ENCODE measurements at places on chromosomes 7 and 10. TPM values are rescaled to one million over a fixed set of nuclear protein-coding genes. Genes with fewer than 3 reads are reported as not detected.

GRCh38 chr10:6513476-6513875, 66.6 kb downstream of the PRKCQ start:
- DNase-seq = no peak

GRCh38 chr7:104453190-104453589, 124.8 kb downstream of the LHFPL3 start:
- no peak for DNase-seq

GRCh38 chr7:106313456-106313901, 28.7 kb upstream of the NAMPT start:
- no peak for DNase-seq

GRCh38 chr10:31143331-31143935, 111.8 kb upstream of the ZNF438 start:
- DNase-seq = no peak

- DNase-seq = no peak
Measured at GRCh38 chr10:89078724-89079672, 88.4 kb downstream of the FAS start.

DNA sequence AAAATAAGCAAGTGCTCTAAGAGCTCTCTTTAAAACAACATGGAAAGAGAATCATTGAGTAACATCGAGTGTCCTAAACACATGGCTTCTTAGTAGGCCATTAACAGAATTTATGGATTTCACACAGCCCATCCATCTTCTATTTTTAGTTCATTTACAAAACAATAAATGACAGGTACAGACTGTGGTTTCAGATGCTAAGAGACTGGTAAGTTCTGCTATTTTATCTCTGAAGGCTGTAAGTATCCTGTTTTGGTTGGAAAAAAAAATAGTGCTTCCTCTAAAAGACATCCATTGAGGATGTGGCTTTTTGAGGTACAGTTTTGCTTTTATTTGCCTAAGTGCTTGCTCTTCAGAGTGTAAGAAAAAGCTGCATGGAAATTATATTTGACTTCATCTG, 27.4 kb upstream of the GNAI1 start:
- DNase-seq = no peak

- no peak for DNase-seq
Measured at GRCh38 chr10:69449841-69450240, 1.4 kb upstream of the TSPAN15 start.

PWWP2B gene
- total RNA-seq = 5.8 TPM

DNA sequence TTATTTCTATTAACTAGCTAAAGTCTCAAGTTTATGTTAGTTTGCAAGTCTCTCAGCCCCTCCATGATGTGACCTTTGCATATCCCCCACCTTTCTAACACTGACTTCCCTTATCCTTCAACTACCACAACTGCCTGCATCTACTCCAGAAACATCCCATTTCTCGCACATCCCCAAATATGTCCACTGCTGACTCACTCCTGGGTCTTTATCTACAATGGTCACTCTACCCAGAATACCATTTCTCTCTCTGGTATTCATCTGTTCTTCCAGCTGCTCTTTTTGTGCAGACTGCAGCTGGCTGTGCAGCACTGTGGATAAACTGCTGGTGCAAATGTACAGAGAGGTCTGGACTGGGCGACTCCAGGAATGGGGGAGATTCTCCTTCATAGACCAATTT, 32.7 kb upstream of the PRSS1 start:
- DNase-seq = no peak

DNA sequence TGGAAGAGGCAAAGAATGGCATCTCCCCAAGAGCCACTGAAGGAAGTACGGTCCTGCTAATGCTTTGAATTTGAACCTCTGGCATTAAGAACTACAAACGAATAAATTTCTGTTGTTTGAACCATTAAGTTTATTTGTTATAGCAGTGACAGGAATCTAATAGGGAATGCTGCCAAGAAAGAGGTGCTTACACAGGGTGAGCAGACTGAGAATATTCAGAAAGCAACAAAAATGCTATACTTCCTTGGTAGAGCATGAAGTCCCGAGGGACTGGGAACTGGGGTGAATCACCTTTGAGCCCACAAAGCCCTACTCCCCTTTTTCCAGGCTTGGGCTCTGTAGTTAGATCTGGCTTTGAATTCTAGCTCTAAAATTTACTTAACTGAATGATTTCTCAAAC, 45.0 kb downstream of the PANK1 start:
- no peak for DNase-seq
